Chondrocyte (in vitro differentiated cells): ENCODE measurements at places on chromosomes 16 and 17. TPM values are rescaled to one million over a fixed set of nuclear protein-coding genes. Genes with fewer than 3 reads are reported as not detected.
A peak's percentile ranks its signal among the peaks of the same experiment; 100 is the strongest.

- peaks cover 5% of the 10 kb centered on the region for H3K36me3 ChIP-seq
- peaks cover 20% of the 10 kb centered on the region for H3K4me1 ChIP-seq
- H3K27me3 ChIP-seq, result no peaks in the 10 kb centered on the region
- no peak for DNase-seq
- H3K27ac ChIP-seq, result no peak overlapping the region
- no peak overlapping the region for H3K4me3 ChIP-seq
Observed at GRCh38 chr17:14921936-14922335, 343.2 kb downstream of the PMP22 start.

GRCh38 chr17:16911141-16911937, 60.6 kb downstream of the TNFRSF13B start:
- H3K27me3 ChIP-seq, result peaks cover 1% of the 10 kb centered on the region
- no peak overlapping the region for H3K27ac ChIP-seq
- H3K4me3 ChIP-seq, result no peak overlapping the region
- peak; percentile 62 for DNase-seq
- no peaks in the 10 kb centered on the region for H3K36me3 ChIP-seq

GRCh38 chr17:2188971-2189630, 114.5 kb downstream of the SMG6 start:
- no peak overlapping the region for H3K27ac ChIP-seq
- H3K4me1 ChIP-seq, result peaks cover 26% of the 10 kb centered on the region
- H3K27me3 ChIP-seq, result no peaks in the 10 kb centered on the region

DNA sequence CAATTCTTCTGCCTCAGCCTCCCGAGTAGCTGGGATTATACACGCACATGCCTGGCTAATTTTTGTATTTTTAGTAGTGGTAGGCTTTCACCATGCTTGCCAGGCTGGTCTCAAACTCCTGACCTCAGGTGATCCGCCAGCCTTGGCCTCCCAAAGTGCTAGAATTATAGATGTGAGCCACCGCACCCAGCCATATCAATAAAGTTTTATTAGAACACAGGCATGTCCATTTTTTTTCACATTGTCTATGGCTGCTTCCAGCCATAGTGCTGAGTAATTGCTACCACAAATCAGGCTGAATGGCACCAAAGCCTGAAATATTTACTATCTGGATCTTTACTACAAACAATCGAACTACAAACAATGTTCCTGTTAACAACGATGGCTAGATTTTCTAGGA, 114.4 kb upstream of the IRX6 start:
- no peak overlapping the region for H3K27ac ChIP-seq
- H3K4me1 ChIP-seq, result no peaks in the 10 kb centered on the region
- no peaks in the 10 kb centered on the region for H3K36me3 ChIP-seq
- H3K27me3 ChIP-seq, result peaks cover 16% of the 10 kb centered on the region

DNA sequence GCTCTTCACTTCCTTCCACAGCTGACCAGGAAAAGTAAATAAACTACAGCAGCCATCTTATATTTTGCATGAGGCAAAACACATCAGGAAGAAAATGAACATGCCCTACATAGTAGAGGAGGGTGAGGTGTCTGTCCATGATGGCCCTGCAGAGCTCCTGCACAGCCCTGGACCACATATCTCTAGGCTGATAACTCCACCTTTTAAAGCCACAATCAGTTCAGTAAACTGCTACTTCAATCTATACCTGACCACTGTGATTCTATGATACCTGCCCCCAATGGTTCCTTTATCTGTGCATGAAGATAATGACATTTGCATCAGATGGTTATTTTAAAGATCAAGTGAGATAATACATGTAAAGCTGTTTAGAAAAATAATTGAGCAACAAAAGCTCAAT, 82.2 kb downstream of the HELZ start:
- H3K27me3 ChIP-seq, result no peaks in the 10 kb centered on the region
- H3K4me3 ChIP-seq, result no peak overlapping the region
- H3K4me1 ChIP-seq, result peaks cover 20% of the 10 kb centered on the region
- no peak overlapping the region for H3K27ac ChIP-seq
- H3K36me3 ChIP-seq, result peaks cover 16% of the 10 kb centered on the region

- no peak for DNase-seq
- peak overlapping the region; percentile 22 for H3K27ac ChIP-seq
- H3K4me1 ChIP-seq, result peaks cover 60% of the 10 kb centered on the region
- H3K4me3 ChIP-seq, result no peak overlapping the region
- H3K36me3 ChIP-seq, result no peaks in the 10 kb centered on the region
Observed at GRCh38 chr17:73308017-73308823, 3.6 kb downstream of the CDC42EP4 start.

- H3K36me3 ChIP-seq, result peaks cover 4% of the 10 kb centered on the region
- no peak overlapping the region for H3K27ac ChIP-seq
- peaks cover 7% of the 10 kb centered on the region for H3K27me3 ChIP-seq
Observed at GRCh38 chr16:84559311-84559932, 55.0 kb upstream of the MEAK7 start.

DNA sequence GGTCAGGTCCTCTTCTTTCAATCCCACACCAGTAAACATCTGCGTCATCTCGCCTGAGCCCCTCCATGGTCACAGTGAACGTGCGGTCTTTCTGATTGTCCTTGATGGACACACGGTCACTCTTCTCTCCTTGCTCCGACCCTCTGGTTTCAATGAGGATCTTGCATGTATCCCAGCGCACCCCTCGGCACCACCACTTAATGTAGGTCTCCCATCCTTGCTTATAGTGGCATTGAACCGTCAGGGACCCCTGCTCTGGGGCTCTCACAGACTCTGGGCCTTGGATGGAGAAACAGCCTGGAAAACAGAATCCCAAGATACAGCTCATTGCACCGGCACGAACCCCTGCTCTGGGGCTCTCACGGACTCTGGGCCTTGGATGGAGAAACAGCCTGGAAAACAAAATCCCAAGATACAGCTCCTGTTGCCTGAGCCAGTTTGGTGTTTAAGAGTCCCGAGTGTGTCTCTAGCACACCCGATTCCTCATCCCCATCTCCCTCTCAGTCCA, 5.4 kb downstream of the CD300LB start:
- H3K27me3 ChIP-seq, result peaks cover 46% of the 10 kb centered on the region
- no peak overlapping the region for H3K4me3 ChIP-seq
- peak; percentile 40 for DNase-seq
- H3K36me3 ChIP-seq, result no peaks in the 10 kb centered on the region

Gene FZD2
- 103 to 127 TPM (median 108 TPM) in 3 replicates for total RNA-seq

Gene RAP1GAP2
- 3.3 to 5.5 TPM (median 3.4 TPM) in 3 replicates for total RNA-seq

Gene POLR2C
- 38.6 to 53.0 TPM (median 44.8 TPM) in 3 replicates for total RNA-seq

Gene MYL4
- 0.51 to 1.9 TPM (median 1.1 TPM) in 3 replicates for total RNA-seq

Gene HBA1
- not detected in 3 replicates for total RNA-seq

Gene KRT23
- not detected in 3 replicates for total RNA-seq

Gene SHCBP1
- total RNA-seq, result 6.4 to 10.3 TPM (median 6.9 TPM) in 3 replicates
